ENCODE measurements at places on chromosomes 5 and 9. TPM values are rescaled to one million over a fixed set of nuclear protein-coding genes. Genes with fewer than 3 reads are reported as not detected.

- no peak for DNase-seq
- H3K27me3 ChIP-seq, result peaks cover 27% of the 10 kb centered on the region
- peak overlapping the region; percentile 77 for H3K4me3 ChIP-seq
Measured at GRCh38 chr9:32385152-32385884, 875 bp downstream of the ACO1 start.

DNA sequence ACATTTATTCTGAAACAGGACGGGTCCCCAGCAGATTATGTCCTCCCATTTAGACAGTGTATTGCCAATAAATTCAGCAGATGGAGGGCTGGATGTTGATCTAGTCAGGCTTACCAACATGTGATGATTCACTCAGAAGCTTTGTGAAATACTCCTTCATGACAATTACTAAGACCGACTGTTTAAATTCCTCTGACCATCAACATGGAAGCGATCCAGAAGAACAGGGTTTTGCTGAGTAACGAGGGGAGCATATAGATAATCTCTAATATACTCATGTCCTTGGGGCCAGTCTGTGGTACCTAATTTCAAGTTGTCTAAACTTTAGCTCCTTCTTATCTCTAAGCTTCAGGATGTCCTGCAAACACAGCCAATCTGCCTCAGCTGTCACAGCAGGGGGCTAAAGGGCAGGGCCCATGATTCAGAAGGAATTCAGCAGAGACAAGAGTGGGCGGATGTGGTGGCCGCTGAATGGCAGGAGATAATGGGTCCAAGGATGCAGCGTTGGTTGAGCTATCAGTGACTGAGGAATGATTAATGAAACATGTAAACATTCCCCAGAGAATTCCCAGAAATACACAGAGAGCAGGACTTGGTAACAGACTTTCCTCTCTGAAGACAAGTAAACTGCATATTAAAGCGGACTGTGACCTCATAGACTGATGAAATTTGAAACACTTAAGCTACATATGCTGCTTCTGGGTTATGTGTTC is 109.4 kb downstream of the ANKRD55 start:
- no peaks in the 10 kb centered on the region for H3K27me3 ChIP-seq
- peaks cover 38% of the 10 kb centered on the region for H3K4me1 ChIP-seq
- DNase-seq, result no peak

DNA sequence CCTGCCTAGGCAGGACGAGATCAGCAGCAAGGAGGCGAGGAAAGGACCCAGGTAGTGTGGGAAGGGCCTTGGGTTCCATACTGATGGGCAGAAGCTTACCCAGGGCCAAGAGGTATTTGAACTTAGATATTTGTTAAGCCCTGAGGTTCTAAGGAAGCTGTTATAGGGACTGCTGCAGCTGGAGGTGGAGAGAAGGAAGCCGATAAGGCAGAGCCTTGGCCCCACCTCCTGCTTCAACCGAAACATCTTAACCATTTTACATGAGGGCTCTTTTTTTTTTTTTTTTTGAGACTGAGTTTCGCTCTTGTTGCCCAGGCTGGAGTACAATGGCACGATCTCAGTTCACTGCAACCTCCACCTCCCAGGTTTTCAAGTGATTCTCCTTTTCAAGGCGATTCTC is 8.6 kb upstream of the AQP3 start:
- no peaks in the 10 kb centered on the region for H3K27me3 ChIP-seq
- H3K36me3 ChIP-seq, result peaks cover 6% of the 10 kb centered on the region
- DNase-seq, result peak; percentile 56
- H3K4me3 ChIP-seq, result peak overlapping the region; percentile 49

GRCh38 chr9:134365791-134366222 is 39.6 kb downstream of the RXRA start:
- H3K4me1 ChIP-seq, result no peaks in the 10 kb centered on the region
- H3K27me3 ChIP-seq, result no peaks in the 10 kb centered on the region
- DNase-seq, result no peak
- H3K36me3 ChIP-seq, result no peaks in the 10 kb centered on the region
- no peak overlapping the region for H3K27ac ChIP-seq
- no peak overlapping the region for H3K4me3 ChIP-seq

DNA sequence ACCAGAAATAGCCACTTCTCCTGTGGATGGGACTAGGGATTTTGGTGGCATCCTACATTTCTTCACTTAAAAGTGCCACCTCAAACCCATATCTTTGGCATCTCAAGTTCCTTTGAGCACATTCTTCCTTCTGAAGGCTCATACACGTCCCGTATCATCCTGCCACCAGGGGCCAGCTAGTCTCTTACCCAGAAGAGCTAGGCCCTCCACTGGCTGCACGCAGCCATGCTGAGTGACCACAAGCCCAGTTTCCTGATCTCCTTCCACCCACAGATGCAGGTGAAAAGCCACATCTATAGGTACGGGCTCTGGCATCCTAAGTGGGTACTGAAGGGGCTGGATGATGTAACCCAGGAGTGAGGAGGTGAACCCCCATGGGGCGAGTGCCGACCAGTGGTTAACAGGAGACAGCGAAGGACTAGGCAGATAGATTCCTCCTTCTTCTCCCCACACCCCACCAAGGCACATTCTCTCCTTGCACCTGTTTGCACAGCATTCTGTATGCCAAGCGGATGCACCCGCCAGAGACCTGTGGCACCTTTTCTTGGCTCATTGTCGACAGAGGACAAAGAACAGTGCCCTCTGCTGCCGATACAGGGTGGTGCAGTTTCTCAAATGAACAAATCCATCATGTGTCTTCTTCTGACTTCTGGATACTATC is 14.4 kb upstream of the SCGB3A1 start:
- H3K27me3 ChIP-seq, result no peaks in the 10 kb centered on the region
- H3K4me3 ChIP-seq, result no peak overlapping the region
- no peak overlapping the region for H3K27ac ChIP-seq
- no peaks in the 10 kb centered on the region for H3K36me3 ChIP-seq

- DNase-seq, result no peak
- H3K4me3 ChIP-seq, result no peak overlapping the region
Measured at GRCh38 chr5:180212363-180213255, 3.6 kb upstream of the RASGEF1C start.

GRCh38 chr5:77304388-77304787 is 93.9 kb downstream of the PDE8B start:
- no peak for DNase-seq
- no peaks in the 10 kb centered on the region for H3K27me3 ChIP-seq
- H3K27ac ChIP-seq, result no peak overlapping the region
- no peaks in the 10 kb centered on the region for H3K36me3 ChIP-seq
- H3K4me3 ChIP-seq, result no peak overlapping the region

- peaks cover 4% of the 10 kb centered on the region for H3K4me1 ChIP-seq
- peaks cover 33% of the 10 kb centered on the region for H3K36me3 ChIP-seq
- no peak overlapping the region for H3K4me3 ChIP-seq
- no peak overlapping the region for H3K27ac ChIP-seq
- DNase-seq, result no peak
Measured at GRCh38 chr9:77305622-77306400, 128.5 kb downstream of the VPS13A start.

GRCh38 chr9:77866878-77867277 is 164.7 kb downstream of the GNAQ start:
- no peak overlapping the region for H3K27ac ChIP-seq
- peaks cover 32% of the 10 kb centered on the region for H3K36me3 ChIP-seq
- no peaks in the 10 kb centered on the region for H3K27me3 ChIP-seq
- peaks cover 7% of the 10 kb centered on the region for H3K4me1 ChIP-seq
- no peak for DNase-seq

- no peak overlapping the region for H3K27ac ChIP-seq
- H3K27me3 ChIP-seq, result no peaks in the 10 kb centered on the region
Measured at GRCh38 chr9:18063856-18064390, 410.0 kb upstream of the ADAMTSL1 start.

- DNase-seq, result no peak
- no peak overlapping the region for H3K27ac ChIP-seq
- peaks cover 57% of the 10 kb centered on the region for H3K27me3 ChIP-seq
- H3K36me3 ChIP-seq, result no peaks in the 10 kb centered on the region
- peaks cover 25% of the 10 kb centered on the region for H3K4me1 ChIP-seq
Measured at GRCh38 chr9:74496406-74496805, 729 bp upstream of the RORB start.

- H3K4me3 ChIP-seq, result peak overlapping the region; percentile 10
- H3K36me3 ChIP-seq, result peaks cover 2% of the 10 kb centered on the region
- peaks cover 8% of the 10 kb centered on the region for H3K4me1 ChIP-seq
- H3K27ac ChIP-seq, result no peak overlapping the region
- peaks cover 63% of the 10 kb centered on the region for H3K27me3 ChIP-seq
- DNase-seq, result no peak
Measured at GRCh38 chr5:38846379-38847011, 683 bp downstream of the OSMR start.

DNA sequence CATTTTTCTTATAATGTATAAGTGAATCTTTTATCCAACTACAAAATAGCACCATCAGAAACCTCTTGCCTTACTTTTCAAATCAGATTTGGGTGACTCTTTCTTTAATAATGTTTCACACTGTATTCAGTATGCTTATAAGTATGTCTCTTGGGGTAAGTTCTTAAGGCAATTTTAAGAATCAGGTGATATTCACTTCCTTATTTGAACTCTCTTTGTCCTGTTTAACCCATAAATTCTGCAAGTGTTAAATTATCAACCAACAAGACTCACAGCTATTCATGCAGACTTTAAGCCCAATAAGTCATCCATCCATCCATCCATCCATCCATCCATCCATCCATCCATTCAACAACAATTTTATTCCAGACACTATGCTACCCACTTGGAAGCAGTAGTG is 142.7 kb upstream of the FBXL17 start:
- no peaks in the 10 kb centered on the region for H3K4me1 ChIP-seq
- H3K27ac ChIP-seq, result no peak overlapping the region
- H3K4me3 ChIP-seq, result no peak overlapping the region
- no peak for DNase-seq
- H3K36me3 ChIP-seq, result no peaks in the 10 kb centered on the region

DNA sequence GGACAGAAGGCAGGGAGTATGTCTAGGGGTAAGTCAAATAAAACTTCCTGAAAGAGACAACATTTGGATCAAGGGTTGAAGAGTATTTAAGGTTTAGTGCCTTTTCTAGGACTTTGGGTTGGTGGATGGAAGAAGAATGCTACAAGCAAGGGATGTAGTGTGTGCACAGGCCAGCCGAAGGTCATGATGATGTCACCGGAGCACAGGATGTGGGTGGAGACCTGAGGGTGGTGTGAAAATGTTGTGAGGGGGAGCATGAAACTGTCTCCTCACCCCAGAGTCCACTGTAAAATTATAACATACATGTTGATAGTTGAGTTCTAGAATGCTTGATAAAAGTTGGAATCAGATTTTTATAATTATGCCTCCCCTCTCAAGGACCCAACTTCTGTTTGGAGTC is 553.3 kb upstream of the SGCD start:
- H3K27ac ChIP-seq, result no peak overlapping the region
- H3K27me3 ChIP-seq, result no peaks in the 10 kb centered on the region
- DNase-seq, result no peak
- H3K36me3 ChIP-seq, result no peaks in the 10 kb centered on the region
- no peak overlapping the region for H3K4me3 ChIP-seq
- no peaks in the 10 kb centered on the region for H3K4me1 ChIP-seq

- peaks cover 45% of the 10 kb centered on the region for H3K27me3 ChIP-seq
- H3K4me3 ChIP-seq, result no peak overlapping the region
- peaks cover 34% of the 10 kb centered on the region for H3K4me1 ChIP-seq
- no peaks in the 10 kb centered on the region for H3K36me3 ChIP-seq
Measured at GRCh38 chr9:104992659-104993058, 64.7 kb upstream of the ABCA1 start.

GRCh38 chr9:112505607-112506006 is 19.0 kb downstream of the KIAA1958 start:
- no peak for DNase-seq
- peaks cover 1% of the 10 kb centered on the region for H3K4me1 ChIP-seq
- H3K4me3 ChIP-seq, result no peak overlapping the region
- no peaks in the 10 kb centered on the region for H3K36me3 ChIP-seq
- H3K27me3 ChIP-seq, result no peaks in the 10 kb centered on the region

DNA sequence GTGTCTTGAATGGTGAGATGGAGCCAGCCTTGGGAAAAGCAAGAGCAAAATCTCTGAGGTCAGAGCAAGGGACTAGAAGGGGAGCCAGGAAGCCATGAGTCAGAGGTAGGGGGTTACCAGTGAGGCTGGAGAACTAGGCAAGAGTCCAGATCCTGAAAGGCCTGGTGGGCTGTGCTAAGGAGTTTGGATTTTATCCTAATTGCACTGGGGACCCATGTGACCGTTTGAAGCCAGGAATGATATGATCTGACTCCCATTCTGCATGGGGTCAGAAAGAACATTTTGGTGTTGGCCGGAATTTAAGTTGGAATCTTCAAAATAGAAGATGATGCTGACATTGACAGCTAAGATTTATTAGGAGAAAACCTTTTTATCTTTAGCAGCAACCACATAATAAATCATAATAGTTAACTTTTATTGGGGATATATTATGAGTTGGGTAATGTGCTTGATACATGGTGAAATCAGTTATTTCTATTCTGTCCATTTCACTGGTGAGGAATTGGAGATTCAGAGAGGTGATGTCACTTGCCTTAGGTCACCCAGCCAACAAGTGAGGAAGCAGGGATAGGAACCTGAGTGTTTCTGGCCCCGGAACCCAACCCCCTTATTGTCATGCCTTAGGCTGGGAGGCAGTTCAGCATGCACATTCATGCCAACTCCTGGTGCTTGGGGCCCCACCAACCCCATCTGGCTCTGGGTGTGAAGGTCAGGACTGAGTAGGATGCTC is 61.5 kb upstream of the RARS1 start:
- no peak for DNase-seq
- no peaks in the 10 kb centered on the region for H3K36me3 ChIP-seq
- H3K27ac ChIP-seq, result no peak overlapping the region
- H3K4me1 ChIP-seq, result no peaks in the 10 kb centered on the region

- no peaks in the 10 kb centered on the region for H3K4me1 ChIP-seq
- H3K27me3 ChIP-seq, result no peaks in the 10 kb centered on the region
- H3K36me3 ChIP-seq, result no peaks in the 10 kb centered on the region
- no peak overlapping the region for H3K27ac ChIP-seq
Measured at GRCh38 chr5:135446206-135446605, 942 bp downstream of the DCANP1 start.

The GPR21 gene
- 1.3 TPM for total RNA-seq

The NRG2 gene
- not detected for total RNA-seq

The CCL28 gene
- 15.1 TPM for total RNA-seq

The C9orf50 gene
- not detected for total RNA-seq

The FUT7 gene
- 10.3 TPM for total RNA-seq

The PCDHA10 gene
- total RNA-seq, result not detected

The ECM2 gene
- total RNA-seq, result not detected

The PHYHD1 gene
- 2.2 TPM for total RNA-seq

The EQTN gene
- total RNA-seq, result not detected

The PTGDS gene
- 22.1 TPM for total RNA-seq

The STOM gene
- total RNA-seq, result 35.5 TPM

The B4GALT7 gene
- total RNA-seq, result 20.5 TPM

The RASEF gene
- not detected for total RNA-seq
